Endothelial cell of umbilical vein (primary cell): ENCODE measurements at places on chromosomes 5 and 9. TPM values are rescaled to one million over a fixed set of nuclear protein-coding genes. Genes with fewer than 3 reads are reported as not detected.
A peak's percentile ranks its signal among the peaks of the same experiment; 100 is the strongest.

DNA sequence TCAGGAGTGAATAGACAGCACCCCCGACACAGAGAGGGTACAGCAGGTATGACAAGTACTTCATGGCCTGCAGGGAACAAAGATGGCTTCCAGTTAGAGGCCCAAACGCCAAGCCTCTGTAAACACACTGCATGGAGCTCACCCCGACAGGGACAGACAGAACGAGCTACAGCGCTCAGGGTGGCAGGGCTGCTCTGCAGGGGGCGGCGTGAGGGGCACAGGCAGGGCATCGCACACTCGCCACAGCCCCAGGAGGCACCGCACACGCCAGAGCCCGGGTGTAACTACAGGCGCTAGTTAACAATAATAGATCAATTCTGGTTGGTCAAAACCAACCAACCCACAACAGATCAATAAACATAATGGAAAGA lies 21.1 kb downstream of the CLPTM1L start:
- no peak overlapping the region for H3K4me3 ChIP-seq
- H3K4me1 ChIP-seq, result no peaks in the 10 kb centered on the region
- H3K27ac ChIP-seq, result no peak overlapping the region
- H3K27me3 ChIP-seq, result no peaks in the 10 kb centered on the region
- peaks cover 58% of the 10 kb centered on the region for H3K36me3 ChIP-seq
- no peak for DNase-seq

GRCh38 chr9:100028201-100028784 lies 70.5 kb downstream of the ERP44 start:
- no peak overlapping the region for H3K27ac ChIP-seq
- H3K36me3 ChIP-seq, result no peaks in the 10 kb centered on the region
- no peak overlapping the region for H3K4me3 ChIP-seq
- no peaks in the 10 kb centered on the region for H3K27me3 ChIP-seq
- DNase-seq, result peak; percentile 87

DNA sequence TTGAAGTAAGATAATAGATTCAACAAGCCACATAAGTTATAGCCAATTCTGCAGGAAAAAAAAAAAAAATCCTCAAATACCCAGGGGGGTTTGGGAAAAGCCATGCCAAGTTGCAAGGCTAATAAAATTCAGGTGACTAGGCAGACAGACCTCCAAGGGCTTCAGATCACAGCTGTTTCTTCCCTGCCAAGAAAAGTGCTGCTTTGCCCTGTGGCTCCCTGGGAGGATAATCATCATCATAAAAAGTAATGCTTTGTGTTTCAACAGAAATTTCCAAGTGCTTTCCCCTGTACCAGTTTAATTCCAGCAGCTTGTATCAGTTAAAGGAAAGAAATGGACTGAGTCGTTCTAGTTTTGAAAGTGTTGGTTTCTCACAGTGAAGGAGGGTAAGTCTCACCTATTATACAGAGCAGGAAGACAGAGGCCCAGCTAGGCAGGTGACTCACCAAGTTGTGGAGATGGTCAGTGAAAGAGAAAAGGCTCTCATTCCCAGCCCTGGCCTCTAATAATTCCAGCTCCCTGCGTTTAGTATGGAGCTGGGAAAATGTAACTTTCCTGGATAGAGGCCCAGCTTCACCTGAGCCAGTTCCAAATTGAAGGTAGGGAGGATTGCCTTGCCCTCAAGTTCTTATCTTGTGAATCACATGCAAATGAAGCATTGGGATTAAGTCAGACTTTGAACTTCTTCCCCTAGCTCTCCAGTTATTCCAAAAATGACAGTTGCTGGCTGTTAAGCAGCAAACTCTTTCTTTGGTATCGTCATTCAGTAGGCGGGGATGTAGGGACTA lies 263.4 kb downstream of the GRIA1 start:
- no peaks in the 10 kb centered on the region for H3K27me3 ChIP-seq
- H3K27ac ChIP-seq, result no peak overlapping the region
- no peak for DNase-seq
- H3K4me1 ChIP-seq, result no peaks in the 10 kb centered on the region

DNA sequence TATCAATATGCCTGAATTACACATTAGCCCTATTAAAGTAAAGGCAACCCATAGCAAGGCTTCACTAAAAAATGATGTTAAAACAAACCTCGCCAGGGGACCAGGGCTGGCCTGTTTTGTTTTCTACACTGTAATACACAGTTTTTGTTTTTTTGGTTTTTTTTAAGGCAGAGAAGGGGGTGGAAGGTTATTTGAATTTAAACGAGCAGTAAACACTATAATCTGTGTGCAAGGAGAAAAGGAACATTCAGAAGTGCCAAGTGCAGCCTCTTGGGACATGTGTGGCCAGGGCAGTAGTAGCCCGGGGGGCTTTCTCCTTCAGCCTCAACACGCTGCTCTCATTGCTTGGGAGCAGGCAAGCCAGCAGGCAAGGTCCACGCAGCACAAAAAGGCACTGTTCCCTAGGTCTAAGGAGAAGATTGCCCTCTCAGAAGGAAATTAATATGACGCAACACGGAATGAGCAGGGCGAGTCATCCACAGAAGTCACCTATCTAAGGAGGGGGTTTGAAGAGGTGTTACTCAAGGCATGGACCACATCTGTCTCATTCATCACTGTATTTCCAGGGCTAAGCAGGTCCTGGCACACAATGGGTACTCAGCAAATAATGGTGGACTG lies 16.2 kb downstream of the SIL1 start:
- H3K27me3 ChIP-seq, result no peaks in the 10 kb centered on the region
- no peak overlapping the region for H3K27ac ChIP-seq
- DNase-seq, result no peak
- no peaks in the 10 kb centered on the region for H3K4me1 ChIP-seq
- H3K4me3 ChIP-seq, result no peak overlapping the region
- H3K36me3 ChIP-seq, result no peaks in the 10 kb centered on the region

DNA sequence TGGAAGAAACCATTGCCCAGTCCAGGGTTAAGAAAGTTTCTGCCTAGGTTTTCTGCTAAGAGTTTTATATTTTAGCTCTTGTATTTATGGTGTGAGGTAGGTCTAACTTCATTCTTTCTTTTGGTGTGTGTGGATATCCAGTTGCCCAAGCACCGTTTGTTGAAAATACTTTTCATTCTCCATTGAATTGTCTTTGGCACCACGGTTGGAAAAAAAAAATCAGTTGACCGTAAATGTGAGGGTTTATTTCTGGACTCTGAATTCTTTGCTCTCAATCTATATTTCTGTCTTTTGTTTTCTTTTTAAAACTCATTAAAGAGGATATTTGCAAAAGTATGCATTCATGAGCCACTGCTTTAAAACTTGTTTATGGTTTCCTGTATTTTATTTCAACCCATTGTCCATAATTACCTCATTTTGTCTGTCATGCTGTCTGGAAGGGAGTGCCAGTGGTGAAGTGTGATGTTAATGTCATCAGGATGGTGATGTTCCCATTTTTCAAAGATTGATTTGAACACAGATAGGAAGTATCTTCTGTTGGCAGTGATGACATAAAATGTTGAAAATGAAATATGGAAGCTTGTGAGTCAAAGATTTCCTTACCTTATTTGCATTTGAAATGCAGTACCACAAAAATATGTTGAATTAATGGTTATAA lies 33.9 kb downstream of the HABP4 start:
- H3K27me3 ChIP-seq, result no peaks in the 10 kb centered on the region
- H3K4me3 ChIP-seq, result no peak overlapping the region
- DNase-seq, result no peak
- H3K4me1 ChIP-seq, result no peaks in the 10 kb centered on the region
- no peak overlapping the region for H3K27ac ChIP-seq

- H3K27me3 ChIP-seq, result no peaks in the 10 kb centered on the region
- no peak overlapping the region for H3K4me3 ChIP-seq
- no peak for DNase-seq
- H3K36me3 ChIP-seq, result no peaks in the 10 kb centered on the region
- H3K27ac ChIP-seq, result no peak overlapping the region
Observed at GRCh38 chr9:111074395-111074794, 36.1 kb upstream of the LPAR1 start.

GRCh38 chr5:53059281-53059680 lies 50.3 kb downstream of the MOCS2 start:
- peaks cover 3% of the 10 kb centered on the region for H3K36me3 ChIP-seq
- DNase-seq, result no peak
- H3K4me1 ChIP-seq, result peaks cover 26% of the 10 kb centered on the region
- no peak overlapping the region for H3K4me3 ChIP-seq
- H3K27ac ChIP-seq, result no peak overlapping the region
- no peaks in the 10 kb centered on the region for H3K27me3 ChIP-seq

- no peaks in the 10 kb centered on the region for H3K4me1 ChIP-seq
- H3K4me3 ChIP-seq, result no peak overlapping the region
- no peak overlapping the region for H3K27ac ChIP-seq
- DNase-seq, result no peak
- no peaks in the 10 kb centered on the region for H3K36me3 ChIP-seq
Observed at GRCh38 chr5:116856271-116856670, 281.6 kb upstream of the SEMA6A start.

- no peak overlapping the region for H3K27ac ChIP-seq
- H3K4me1 ChIP-seq, result no peaks in the 10 kb centered on the region
- DNase-seq, result no peak
- no peaks in the 10 kb centered on the region for H3K36me3 ChIP-seq
Observed at GRCh38 chr5:160921-161802, 30.1 kb upstream of the LRRC14B start.

- no peak for DNase-seq
- no peak overlapping the region for H3K4me3 ChIP-seq
- no peaks in the 10 kb centered on the region for H3K36me3 ChIP-seq
- no peaks in the 10 kb centered on the region for H3K27me3 ChIP-seq
Observed at GRCh38 chr5:73623901-73624404, 2.0 kb upstream of the ARHGEF28 start.

- peaks cover 58% of the 10 kb centered on the region for H3K4me1 ChIP-seq
- H3K27me3 ChIP-seq, result no peaks in the 10 kb centered on the region
- peak overlapping the region; percentile 95 for H3K27ac ChIP-seq
- peak; percentile 93 for DNase-seq
- H3K4me3 ChIP-seq, result no peak overlapping the region
- peaks cover 11% of the 10 kb centered on the region for H3K36me3 ChIP-seq
Observed at GRCh38 chr9:127555840-127556820, 55.9 kb upstream of the STXBP1 start.

DNA sequence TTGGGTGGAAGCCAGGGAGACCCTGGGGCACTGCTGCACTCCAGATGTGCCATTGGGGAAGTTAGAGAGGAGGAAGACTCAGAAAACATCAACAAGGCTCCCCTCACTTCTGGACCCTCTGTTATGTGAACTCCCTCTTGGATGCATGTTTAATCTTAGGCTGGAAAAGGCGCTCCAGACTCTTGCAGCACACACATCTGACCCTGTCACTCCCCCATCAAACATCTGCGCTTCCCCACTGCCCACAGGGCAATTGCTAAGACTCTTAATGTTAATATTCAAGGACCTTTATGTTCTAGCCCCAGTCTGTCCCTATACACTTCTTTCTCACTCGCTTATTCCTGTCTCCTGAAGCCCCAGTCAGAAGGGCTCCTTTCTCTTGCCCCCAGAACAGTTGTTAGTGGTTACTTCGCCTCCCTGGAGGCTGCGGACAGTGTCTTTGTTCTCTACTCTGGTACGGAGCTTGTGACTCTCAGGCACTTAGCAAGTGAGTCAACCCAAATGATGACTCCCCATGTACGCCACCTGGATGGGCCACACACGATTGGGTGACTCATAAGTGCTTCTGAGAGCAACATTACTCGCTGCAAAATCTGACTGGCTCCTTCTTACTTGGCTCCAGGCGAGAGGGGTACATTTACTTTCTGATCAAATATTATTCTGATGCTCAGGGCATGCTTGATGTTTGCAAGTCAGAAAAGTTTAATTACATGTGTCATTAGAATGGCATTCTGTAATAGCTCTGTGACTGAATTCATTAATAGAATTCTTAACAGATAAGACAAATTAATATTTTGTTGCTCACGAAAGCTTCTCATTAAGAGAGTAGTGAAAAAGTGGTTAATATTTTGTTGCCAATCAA lies 193.6 kb downstream of the HSPA4 start:
- no peak overlapping the region for H3K27ac ChIP-seq
- peak; percentile 44 for DNase-seq
- no peaks in the 10 kb centered on the region for H3K27me3 ChIP-seq
- no peak overlapping the region for H3K4me3 ChIP-seq
- H3K4me1 ChIP-seq, result peaks cover 15% of the 10 kb centered on the region

- DNase-seq, result no peak
- no peaks in the 10 kb centered on the region for H3K36me3 ChIP-seq
- no peak overlapping the region for H3K27ac ChIP-seq
- H3K4me1 ChIP-seq, result no peaks in the 10 kb centered on the region
- H3K4me3 ChIP-seq, result no peak overlapping the region
Observed at GRCh38 chr5:22088517-22088916, 764.6 kb downstream of the CDH12 start.

GRCh38 chr5:128254789-128255188 lies 171.2 kb downstream of the SLC12A2 start:
- H3K27ac ChIP-seq, result no peak overlapping the region
- peak; percentile 36 for DNase-seq
- H3K27me3 ChIP-seq, result no peaks in the 10 kb centered on the region
- no peaks in the 10 kb centered on the region for H3K36me3 ChIP-seq

- no peaks in the 10 kb centered on the region for H3K36me3 ChIP-seq
- DNase-seq, result peak; percentile 51
- no peak overlapping the region for H3K27ac ChIP-seq
- H3K4me3 ChIP-seq, result no peak overlapping the region
- peaks cover 12% of the 10 kb centered on the region for H3K4me1 ChIP-seq
Observed at GRCh38 chr9:111838439-111838838, 43.7 kb upstream of the SHOC1 start.

- DNase-seq, result no peak
- H3K27ac ChIP-seq, result no peak overlapping the region
- H3K4me3 ChIP-seq, result no peak overlapping the region
- H3K4me1 ChIP-seq, result no peaks in the 10 kb centered on the region
Observed at GRCh38 chr9:99868845-99869244, 37.6 kb upstream of the STX17 start.

DNA sequence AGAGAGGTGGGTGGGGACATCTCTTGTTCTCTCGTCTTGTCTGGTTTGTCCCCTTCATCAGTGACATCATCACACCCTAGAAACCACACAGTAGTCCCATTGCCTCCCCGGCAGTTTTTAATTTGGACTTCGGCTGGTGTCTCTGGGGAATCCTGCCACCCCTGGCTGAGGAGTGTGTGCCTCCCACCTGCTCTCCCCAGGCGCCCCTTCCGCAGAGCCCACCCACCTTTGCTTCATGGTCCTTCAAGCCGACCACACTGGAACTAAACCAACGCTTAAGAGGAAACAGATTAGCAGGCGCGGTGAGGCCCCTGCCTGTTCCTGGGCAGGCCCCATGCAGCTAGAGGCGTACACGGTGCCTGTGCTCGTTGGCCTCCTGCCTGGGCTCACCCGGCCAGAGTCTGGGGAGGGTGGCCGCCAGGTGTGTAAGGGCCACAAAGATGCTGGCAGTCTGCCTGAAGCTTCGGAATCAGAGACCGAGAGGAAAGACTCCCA lies 107.6 kb upstream of the SPRY4 start:
- H3K36me3 ChIP-seq, result no peaks in the 10 kb centered on the region
- H3K27ac ChIP-seq, result no peak overlapping the region
- no peaks in the 10 kb centered on the region for H3K27me3 ChIP-seq
- H3K4me3 ChIP-seq, result no peak overlapping the region

- H3K27ac ChIP-seq, result no peak overlapping the region
- no peak for DNase-seq
- no peak overlapping the region for H3K4me3 ChIP-seq
- H3K36me3 ChIP-seq, result no peaks in the 10 kb centered on the region
- H3K27me3 ChIP-seq, result no peaks in the 10 kb centered on the region
Observed at GRCh38 chr9:133715295-133715865, 22.8 kb downstream of the SARDH start.

Gene GKAP1
- total RNA-seq, result 2.5 and 2.6 TPM in 2 replicates

Gene LECT2
- total RNA-seq, result not detected in 2 replicates

Gene MVB12B
- 13.2 and 17.3 TPM in 2 replicates for total RNA-seq

Gene INSL6
- not detected in 2 replicates for total RNA-seq

Gene FBXO4
- total RNA-seq, result 7.0 and 7.7 TPM in 2 replicates

Gene PLPP7
- total RNA-seq, result 0.83 and 2.1 TPM in 2 replicates

Gene FST
- total RNA-seq, result 13.4 and 46.0 TPM in 2 replicates

Gene FAM174A
- 11.8 and 14.7 TPM in 2 replicates for total RNA-seq

Gene RBM27
- 14.9 and 17.7 TPM in 2 replicates for total RNA-seq

Gene GRIN1
- total RNA-seq, result not detected in 2 replicates

Gene PCDHAC2
- 0.90 and 1.00 TPM in 2 replicates for total RNA-seq

Gene STC2
- 26.2 and 26.9 TPM in 2 replicates for total RNA-seq

Gene DTWD2
- 1.1 and 2.3 TPM in 2 replicates for total RNA-seq
